ENCODE measurements at places on chromosomes 4 and X.

DNA sequence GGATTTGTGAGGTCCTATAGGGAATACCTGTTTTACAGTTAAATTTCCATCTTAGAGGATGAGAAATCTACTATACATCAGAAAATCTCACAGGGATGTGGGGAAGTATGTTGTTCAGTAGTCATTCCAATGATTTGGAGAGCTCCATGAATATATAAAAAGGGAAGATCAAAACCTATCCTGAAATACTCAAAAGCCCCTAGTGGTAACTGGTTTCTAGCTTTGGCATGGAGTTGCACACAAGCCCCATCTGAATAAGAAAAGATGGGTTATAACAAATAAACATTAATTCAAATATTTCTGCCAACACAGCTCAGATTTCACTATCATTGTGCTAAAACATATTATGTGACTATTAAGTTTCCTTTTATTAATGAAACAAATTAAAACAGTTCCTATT, 101.6 kb downstream of the FBXO8 start:
- no peak for DNase-seq

DNA sequence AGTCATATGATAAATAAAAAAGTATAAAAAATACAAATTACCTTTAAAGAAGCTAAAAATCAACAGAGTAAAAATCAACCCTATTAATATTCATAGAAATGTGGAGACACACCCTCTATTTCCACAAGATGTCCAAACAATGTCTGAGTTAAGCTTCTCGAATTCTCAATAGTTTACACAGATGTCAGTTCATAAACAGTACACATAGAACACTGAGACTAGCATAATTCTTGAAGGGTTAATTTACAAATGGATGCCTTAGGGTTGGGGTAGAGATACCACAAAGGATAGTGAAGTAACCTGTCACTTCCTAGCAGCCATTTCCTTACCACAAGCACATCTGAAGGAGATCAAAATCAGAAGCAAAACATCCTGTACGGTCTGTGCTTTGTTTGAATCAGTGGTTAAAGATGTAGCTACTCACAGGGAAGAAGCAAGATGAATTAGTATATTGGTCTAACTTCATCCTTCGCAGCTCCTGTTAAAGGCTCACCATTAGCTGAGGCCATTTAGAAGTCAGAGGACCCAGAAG, 2393.9 kb downstream of the ARAP2 start:
- DNase-seq = no peak

- DNase-seq = no peak
Observed at GRCh38 chrX:149456476-149457245, 48.4 kb downstream of the IDS start.

GRCh38 chrX:121146059-121146628, 98.7 kb downstream of the GLUD2 start:
- no peak for DNase-seq

GRCh38 chrX:100404851-100405250, 5.2 kb downstream of the PCDH19 start:
- no peak for DNase-seq

DNA sequence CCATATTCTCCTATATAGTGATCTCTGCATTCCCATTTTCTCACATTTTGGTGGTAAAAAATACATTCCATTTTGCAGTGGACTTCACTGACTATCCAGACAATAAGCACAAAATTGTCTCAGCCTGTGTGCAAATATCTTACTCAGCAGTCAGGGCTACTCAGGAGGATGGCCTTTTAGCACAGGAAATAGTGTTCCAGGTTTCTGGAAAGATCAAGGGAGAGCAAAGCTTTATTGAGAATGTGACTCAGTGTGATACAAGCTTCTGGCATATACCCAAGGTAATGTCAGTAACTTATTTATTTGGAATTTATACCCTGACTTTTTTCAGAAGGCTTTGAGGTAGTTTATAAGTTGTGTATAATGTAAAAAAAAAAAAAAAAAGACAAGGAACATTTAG, 233.4 kb downstream of the TEX13A start:
- DNase-seq = no peak

- DNase-seq = no peak
Observed at GRCh38 chrX:148185631-148186030, 204.5 kb downstream of the FMR1NB start.

DNA sequence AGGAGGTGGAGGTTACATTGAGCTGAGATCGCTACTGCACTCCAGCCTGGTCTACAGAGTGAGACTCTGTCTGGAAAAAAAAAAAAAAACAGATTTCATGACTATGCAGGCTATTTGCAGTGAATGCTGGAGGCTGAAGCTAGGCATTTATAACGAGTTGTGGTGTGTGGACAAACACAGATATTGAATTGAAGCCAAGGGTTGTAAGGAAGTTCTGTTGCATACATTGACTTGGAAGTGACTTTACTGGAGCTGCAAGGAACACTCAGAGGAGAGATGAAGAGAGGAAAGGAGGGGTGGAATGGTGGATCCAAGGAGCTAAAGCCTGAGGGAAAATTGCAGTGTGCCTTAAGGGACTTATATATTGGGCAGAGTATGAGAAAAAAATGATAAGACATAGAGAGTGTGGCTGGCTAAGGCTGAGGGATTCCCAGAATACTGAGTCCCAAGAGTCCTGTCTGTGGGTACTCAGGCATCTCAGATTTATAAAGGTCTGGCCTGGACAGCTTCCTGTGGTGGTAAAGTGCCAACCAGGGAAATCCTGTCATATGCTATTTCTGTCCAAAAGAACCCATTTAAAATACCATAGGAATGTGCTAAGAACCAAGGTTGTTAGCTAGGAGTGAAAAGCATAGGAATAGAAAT, 87.8 kb upstream of the GUCY1A1 start:
- DNase-seq = no peak
